RCC 7860 (cell line): ENCODE measurements at places on chromosomes 5 and 9.

DNA sequence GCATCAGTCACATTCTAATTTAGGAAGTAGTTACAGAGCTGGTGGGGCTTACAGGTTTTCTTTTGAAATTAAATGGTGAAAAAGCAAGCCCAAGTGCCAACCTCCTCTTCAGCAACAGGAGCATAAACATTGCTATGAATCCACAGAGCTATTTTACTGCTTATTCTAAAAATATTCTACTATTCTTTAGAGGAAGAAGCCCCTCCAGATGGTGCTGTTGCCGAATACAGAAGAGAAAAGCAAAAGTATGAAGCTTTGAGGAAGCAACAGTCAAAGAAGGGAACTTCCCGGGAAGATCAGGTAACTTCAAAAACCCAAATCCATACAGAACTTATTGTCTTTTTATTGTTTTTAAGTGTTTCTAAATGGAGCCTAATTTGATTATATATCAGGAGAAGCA is 202.8 kb downstream of the CWC27 start:
- DNase-seq, result no peak

DNA sequence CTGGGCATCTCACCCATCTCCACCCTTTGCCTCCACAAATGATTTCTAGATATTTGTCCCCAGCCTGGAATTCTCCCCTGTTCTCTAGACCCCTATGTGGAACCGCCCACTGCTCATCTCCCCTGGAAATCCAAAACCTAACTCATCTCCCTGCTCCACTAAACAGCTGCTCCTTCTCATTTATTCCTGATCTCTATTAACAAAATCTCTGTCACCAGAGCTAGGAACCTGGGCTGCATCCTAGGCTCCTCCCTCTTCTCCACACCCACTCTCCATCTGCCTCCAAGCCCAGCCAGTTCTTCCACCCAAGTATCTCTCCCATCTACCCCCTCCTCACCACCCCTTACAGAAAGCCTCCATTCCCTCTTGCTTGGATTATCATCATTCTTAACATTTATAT is 24.0 kb upstream of the SYNPO start:
- DNase-seq, result no peak

DNA sequence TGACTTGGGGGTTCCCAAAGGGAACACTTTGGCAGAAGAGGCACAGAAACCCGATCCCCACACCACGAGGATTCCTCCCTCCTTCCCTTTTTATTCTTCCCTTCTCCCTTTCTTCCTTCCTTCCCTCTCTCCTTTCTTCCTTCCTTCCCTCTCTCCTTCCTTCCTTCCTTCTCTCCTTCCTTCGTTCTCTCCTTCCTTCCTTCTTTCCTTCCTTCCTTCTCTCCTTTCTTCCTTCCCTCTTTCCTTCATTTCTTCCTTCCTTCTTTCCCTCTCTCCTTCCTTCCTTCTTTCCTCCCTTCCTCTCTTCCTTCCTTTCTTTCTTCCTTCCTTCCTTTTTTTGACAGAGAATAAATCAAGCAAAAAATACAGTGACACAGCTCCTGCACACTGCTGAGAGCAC is 168.0 kb upstream of the NFIL3 start:
- DNase-seq, result no peak

GRCh38 chr9:14097215-14097614 is 216.7 kb downstream of the NFIB start:
- no peak for DNase-seq

DNA sequence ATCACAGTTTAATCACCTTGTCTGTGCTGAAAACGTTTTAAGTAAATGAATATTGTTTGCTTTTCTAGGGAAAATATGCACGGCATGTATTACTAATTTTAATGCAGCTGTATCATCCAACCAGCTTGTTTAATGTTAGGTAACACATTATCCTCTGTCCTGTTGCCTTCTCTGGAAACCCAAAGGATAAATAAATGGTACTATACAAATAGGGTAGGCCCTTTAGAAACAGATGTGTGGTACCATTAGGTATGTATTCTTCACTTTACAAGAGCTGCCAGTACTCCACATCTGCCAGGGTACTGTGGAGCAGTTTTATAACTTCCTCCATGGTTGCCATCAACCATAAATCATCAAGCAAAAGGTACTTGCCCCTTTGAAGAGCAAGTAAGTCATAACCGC is 42.9 kb downstream of the FAF2 start:
- no peak for DNase-seq

DNA sequence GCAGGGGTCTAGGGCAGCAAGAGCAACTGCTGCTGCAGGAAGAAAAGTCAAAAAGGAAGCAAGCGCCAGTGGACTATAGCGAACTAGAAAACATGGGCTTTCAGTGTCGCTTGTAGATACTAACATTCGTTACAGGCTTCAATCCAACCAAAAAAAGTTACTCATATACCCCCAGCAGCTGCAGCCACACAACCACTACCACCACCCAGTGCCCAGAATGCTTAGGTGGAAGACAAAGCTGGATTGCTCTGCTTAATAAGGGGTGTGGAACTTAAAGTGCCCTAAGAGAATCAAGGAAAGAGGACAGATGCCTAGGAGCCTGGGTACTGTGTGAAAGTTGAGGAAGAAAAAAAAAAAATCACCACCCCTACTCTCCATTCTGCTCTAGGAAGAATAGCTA is 203.6 kb downstream of the ELAVL2 start:
- DNase-seq, result no peak

DNA sequence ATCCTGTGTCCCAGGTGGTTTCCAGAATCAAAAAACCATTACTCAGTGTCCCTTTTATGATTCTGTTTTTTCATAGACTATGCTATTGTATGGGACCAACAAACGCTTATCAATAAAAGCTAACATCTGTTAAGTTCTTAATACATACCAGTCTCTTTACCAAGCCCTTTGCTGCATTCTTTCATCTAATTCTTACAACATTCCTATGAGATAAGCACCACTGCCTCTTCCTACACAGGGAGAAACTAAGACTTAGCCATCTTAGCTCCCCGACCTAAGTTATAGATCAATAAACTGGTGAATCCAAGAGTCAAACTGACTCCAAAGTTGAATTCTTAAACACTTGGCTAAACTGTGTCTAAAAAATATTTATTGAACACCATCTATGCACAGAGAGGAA is 26.6 kb downstream of the DRD1 start:
- DNase-seq, result no peak

GRCh38 chr5:43432486-43433375 is 20.5 kb upstream of the CCL28 start:
- peak; percentile 78 for DNase-seq

DNA sequence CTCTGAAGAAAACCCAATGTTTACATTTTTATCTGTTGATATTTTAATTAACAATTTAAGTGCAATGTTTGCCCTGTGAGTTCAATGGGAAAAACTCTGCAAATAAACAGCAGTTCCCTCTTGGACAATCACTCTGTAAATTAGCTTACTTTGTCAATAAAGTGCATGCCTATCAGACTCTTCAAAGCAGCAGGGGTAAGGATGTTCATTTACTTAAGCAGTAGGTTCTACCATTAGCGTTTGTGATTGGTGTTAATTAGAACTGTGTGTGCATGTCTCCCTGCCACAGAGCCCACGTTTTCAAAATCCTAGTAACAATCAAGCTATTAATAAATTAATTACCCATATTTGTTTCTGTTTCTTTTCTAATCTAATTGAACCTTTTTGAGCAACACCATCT is 1921.6 kb upstream of the WWC1 start:
- no peak for DNase-seq

- DNase-seq, result no peak
Observed at GRCh38 chr5:1838013-1838412, 36.8 kb downstream of the NDUFS6 start.

- DNase-seq, result no peak
Observed at GRCh38 chr5:31753700-31754357, 114.9 kb downstream of the PDZD2 start.

DNA sequence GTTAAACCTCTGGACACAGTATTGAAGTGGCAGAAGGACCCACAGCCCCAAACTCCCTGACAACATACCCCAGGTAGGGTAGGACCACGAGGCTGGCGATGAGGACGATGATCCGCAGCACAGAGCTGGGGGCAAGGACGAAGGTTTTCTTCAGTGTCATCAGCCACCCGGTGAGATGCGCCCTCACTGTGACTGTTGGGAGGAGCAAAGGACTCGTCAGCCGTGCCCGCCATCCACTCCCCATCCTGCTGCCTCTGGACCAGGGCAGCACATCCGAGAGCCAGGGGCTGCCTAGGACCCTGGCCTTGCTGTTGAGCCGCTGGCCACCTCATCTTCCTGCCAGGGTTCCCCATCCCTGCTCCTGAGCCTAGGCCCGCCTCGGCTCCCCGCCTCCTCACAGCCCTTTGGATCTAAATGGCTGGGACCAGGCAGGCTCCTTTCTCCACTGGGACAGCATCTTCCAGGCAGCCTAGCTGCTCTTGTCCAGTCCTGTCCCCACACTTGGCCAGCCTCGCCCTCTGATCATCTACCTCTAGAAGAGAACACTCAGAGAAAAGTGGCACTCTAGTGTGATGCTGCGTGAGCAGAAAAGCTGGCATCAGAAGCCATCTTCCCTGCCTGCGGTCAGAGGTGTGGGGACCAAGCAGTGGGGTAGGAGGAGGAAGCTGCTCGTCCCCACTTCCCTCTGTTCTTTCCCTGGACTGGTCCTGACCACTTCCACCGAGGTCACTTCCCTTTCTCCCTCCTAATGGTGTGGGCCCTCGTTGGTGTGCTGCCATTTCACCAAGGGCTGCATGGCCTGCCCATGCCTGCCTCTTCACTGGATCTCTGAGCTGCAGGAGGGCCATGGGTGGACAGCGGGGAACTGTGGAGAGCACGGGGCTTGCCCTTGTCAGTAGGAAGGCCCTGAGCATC is 49.2 kb downstream of the OTULIN start:
- DNase-seq, result no peak

- DNase-seq, result no peak
Observed at GRCh38 chr9:95907794-95908193, 32.3 kb downstream of the ERCC6L2 start.

DNA sequence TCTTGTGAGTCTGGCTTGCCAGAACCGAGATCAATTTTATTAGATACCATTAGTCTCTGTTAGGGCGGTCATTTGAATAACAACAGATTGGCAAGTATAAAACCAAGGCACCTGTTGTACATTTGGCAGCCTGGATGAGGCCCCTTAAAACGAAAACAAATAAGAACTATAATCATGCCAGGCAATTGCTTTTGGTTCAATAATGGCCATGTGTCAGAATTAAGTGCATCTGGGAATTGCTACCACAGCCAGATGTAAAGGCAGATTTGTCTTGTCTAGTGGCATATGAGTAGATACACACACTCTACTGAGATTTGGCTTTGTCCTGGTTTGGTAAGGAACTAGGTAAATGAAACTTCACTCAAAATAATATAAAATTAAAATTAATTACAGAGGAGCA is 1046.2 kb upstream of the DMAC1 start:
- DNase-seq, result no peak

GRCh38 chr5:2175842-2176404 is 293.2 kb upstream of the IRX4 start:
- DNase-seq, result no peak

DNA sequence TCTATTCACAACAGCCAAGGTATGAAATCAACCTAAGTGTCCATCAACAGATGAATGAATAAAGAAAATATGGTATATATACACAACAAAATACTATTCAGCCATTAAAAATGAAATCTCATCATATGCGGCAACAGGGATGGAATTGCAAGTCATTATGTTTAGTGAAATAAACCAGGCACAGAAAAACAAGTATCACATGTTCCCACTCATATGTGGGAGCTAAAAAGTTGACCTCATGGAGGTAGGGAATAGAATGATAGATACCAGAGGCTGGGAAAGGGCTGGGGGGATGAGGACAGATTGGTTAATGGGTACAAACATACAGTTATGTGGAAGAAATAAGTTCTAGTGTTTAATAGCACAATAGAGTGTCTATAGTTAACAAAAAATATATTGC is 149.7 kb downstream of the DEPDC1B start:
- no peak for DNase-seq

DNA sequence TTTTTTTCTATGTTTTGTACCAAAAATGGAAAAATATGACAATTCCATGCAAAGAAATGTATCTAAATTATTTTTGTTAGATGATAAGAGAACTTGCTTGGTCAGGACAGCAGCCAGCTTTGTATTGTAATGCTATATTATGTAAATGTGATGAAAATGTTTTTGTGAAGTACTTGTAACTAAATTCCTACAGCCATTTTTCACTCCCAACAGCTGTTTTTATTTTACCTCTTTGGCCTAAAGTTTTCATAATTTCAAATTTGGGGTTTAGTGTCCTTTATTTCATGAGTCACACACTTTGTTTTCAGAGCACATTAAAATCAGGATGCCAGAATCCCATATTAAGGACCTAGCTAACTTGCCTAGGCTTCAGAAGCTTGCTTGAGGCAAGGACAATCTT is 64.1 kb downstream of the WDR41 start:
- DNase-seq, result no peak

GRCh38 chr5:169650701-169651331 is 13.7 kb downstream of the DOCK2 start:
- DNase-seq, result peak; percentile 71

- no peak for DNase-seq
Observed at GRCh38 chr9:69181908-69182353, 7.9 kb downstream of the TJP2 start.

GRCh38 chr5:81815321-81815720 is 64.4 kb upstream of the SSBP2 start:
- DNase-seq, result no peak

GRCh38 chr9:33813712-33814641 is 3.0 kb upstream of the UBE2R2 start:
- peak; percentile 56 for DNase-seq

GRCh38 chr5:132237670-132238069 is 10.0 kb upstream of the P4HA2 start:
- DNase-seq, result no peak

DNA sequence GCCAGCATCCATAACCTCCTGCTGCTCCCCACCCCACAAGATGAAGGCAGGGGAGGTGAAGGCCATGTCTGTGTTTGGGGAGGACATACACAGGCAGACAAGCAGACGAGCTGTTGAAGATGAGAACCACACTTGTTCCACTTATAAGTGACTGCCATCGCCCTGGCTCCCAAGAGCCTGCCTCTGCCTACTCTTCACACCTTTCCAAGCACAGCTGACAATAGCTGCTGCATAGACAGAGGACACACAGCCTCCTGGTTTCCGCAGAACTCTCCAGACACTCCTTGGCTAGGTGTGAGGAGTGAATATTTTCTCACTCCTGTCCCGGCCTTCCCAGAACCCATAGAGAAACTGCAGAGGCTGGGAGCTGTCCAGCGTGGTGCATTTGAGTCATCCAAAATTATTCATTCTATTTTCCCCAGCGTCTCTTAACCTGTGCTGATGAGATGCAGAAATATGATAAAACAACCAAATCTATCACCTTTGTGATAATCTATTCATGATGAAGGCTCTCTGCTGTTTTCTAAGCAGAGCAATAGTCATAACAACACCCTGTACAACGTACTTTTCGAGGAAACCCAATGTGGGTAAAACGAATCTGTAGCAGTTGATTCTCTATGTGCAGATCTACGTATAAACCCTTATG is 24.7 kb downstream of the KLF9 start:
- no peak for DNase-seq

GRCh38 chr5:166074582-166075481 is 2216.6 kb upstream of the WWC1 start:
- no peak for DNase-seq
